Inflammatory macrophage treated with lipopolysaccharide for 1 hour (primary cell): ENCODE measurements at places on chromosomes 4 and X.

- DNase-seq: no peak
These were observed 203.4 kb downstream of the MAML3 start for GRCh38 chr4:139950568-139950967.

DNA sequence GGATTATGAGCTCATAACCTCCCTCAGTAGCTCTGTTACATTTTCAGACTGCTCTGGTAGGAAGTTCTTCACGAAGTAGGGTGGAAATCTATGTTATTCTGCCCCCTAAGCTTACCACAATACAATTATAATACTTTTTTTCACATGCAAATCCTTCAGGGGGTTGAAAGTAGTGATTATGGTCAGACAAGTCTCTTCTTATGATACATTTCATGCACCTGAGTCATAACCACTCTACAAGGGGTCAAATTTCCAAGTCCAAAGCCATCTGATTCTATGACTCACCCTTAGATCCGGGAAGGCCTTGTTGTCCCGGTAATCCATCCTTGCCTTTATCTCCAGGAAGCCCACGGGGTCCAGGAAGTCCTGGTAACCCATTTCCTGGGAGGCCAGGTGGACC, 95.2 kb downstream of the ATG4A start:
- DNase-seq: no peak

GRCh38 chr4:38154681-38155588, 194.7 kb downstream of the PTTG2 start:
- DNase-seq: no peak

GRCh38 chr4:137310166-137310565, 222.1 kb downstream of the PCDH18 start:
- no peak for DNase-seq
